ENCODE measurements at places on chromosomes 12 and 14. TPM values are rescaled to one million over a fixed set of nuclear protein-coding genes. Genes with fewer than 3 reads are reported as not detected.

GRCh38 chr14:30389134-30389876, 169.7 kb upstream of the G2E3 start:
- peak; percentile 17 for DNase-seq

- no peak for DNase-seq
Observed at GRCh38 chr12:74885775-74886174, 323.9 kb downstream of the KCNC2 start.

Gene HOXC5
- total RNA-seq: not detected

DNA sequence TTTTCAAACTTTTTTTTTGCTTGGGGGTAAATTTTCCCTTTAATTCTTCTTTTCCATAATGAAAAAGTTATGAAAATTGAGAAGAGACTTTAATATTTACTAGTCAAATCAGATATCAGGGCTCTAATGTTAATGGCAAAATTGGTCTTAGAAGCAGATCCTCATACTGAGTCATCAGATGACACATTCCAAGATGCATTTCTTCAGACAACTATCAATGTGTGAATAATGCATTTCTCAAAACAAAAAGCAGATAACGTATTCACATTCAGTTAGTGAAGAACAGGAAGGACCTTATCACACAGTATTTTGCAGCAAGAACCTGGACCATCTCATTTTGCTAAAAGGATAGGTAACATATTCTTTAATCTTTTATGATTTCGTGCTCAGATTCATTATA, 130.7 kb downstream of the GPHN start:
- no peak for DNase-seq

Gene AGAP2
- 0.99 TPM for total RNA-seq

Gene MYRFL
- total RNA-seq: not detected

DNA sequence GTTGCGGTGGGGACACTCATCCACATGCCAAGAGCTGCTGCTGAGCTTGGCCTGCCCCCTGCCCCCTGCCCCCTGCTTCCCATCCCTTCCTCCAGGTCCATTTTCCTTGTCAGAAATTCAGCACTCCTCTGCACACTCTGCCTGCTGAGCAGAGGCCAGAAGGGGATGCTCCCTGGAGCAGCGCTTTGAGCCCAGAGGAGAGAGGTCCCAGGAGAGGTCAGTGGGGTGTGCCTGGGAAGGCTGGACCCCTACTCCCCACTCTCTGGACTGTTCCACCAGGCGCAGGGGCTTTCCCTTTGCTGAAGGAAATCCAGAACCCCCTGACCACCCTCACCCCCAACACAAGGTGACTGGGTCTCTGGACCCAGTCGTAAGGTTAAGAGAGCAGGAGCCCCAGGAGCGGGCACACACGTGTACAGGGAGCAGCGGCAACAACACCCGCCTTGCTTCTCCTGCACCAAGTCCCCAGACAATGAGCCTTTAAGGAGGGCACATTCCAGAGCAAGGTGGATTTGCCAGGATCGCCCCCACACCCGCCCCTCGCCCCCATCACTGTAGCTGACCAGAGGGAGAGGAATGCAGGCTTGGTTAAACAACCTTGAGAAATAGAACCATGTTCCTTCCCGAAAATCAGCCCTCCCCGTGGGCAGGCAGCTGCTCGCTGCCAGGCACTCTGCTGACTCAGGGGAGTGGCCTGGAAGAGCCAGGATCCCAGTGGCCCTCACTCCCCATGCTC, 30.7 kb downstream of the ISCA2 start:
- DNase-seq: no peak

GRCh38 chr12:82698708-82699564, 12.2 kb downstream of the TMTC2 start:
- DNase-seq: no peak

DNA sequence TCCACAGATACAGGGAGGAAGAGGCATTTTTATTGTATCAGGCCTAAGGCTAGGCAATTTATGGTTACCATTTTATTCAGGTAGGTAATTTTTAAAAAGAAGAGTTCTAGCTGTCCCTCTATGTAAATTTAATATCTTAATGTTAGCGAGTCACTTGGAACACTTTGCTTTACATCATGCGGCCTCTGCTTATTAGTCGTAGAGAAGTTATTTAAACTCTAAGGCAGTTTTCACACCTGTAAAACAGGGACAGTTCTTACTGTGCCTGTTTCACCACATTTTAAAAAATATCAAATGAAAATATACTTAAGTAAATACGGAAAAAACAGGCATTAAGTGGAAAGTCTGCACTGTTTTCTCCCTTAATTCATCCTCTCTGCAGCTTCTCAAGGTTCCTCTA, 71.4 kb upstream of the POC1B start:
- no peak for DNase-seq

DNA sequence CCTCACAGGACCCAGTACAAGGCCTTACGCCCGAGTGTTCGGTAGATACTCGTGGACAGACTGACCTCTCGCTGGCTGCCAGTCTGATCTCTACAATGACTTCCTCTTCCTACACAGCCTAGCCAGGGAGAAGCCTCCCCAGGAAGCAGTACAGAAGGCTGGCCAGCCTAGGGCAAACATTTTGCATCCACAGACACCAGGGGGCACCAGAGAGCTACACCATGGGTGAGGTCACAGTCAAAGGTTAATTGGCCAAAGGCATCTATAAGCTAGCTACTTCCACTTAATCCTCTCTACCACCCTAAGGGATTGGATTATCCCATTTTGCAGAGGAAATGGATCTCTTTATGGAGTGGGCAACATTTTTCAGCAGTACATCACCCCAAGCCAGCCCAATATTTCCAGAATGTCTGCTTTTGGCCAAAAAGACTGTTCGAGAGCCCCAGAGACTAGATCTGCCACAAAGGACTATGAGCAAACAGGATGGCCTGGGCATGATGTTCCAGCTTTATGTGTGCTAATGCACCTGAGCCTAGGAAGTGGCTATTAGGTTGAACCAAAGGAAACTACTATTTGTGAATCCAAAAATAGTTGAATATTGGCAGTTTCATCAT, 14.6 kb upstream of the PNMA1 start:
- DNase-seq: peak; percentile 74

GRCh38 chr12:41380878-41381277, 192.8 kb downstream of the PDZRN4 start:
- no peak for DNase-seq

- DNase-seq: no peak
Observed at GRCh38 chr12:122354958-122355641, 67.4 kb downstream of the CLIP1 start.

GRCh38 chr12:69275471-69275891, 36.1 kb downstream of the CPSF6 start:
- no peak for DNase-seq

DNA sequence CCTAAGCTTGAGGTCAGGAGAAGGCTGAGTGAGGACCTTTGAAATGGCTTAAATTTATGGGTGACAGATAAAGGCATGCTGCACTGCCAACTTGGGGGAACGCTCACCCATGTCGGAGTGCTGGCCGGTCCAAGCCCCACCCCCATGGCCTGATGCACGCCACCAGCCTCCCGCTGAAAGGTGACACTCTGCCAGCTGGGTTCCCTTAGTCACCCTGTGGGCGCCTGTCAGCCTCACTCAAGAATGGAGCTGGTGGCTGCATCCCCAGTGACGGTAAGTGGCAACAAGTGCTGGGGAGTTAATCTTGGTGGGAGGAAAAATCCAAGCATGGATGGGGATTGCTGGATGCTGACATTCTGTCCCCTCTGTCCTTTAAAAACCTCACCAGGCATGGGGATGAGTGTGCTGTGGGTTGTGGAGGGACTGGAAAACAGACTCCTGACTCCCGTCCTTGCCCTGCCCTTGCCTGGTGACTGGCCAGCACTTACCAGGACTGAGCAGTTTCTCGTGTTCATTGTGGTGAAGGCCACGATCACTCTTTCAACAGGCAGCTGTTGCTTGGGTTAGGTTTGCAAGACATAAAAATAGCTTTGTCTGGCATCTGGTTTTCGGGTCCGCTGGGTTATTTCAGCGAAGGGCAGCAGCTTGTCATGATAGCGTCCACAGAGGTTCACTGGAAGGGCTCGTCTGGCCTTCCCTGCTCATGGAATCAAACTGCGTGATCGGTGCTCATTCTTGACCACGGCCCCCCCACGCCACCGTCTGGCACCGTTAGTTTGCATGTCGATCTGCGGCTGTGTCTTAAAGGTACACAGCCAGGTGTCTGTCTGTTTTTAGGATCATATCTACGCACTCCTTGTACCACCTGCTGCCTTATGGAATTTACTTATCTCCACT, 15.0 kb downstream of the ACACB start:
- peak; percentile 44 for DNase-seq

Gene PMEL
- total RNA-seq: 0.87 TPM

- no peak for DNase-seq
Observed at GRCh38 chr14:100568998-100569733, 18.1 kb downstream of the BEGAIN start.

DNA sequence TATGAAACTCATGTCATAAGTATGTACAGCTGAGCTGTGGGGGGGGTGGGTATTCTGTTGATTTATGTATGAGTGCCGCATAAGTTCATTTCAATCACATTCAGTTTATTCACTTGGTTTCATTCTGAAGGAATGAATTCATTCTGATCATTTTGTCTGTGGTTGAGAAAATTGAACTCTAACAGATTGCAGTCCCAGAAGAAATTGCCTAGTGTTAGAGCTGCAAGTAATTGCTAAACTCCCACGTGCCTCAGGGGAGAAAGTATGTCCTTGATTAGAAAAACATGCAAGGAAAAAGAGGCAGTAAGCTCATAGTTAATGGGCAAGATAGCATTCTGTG, 442.4 kb upstream of the MGAT4C start:
- no peak for DNase-seq

Gene CYP46A1
- not detected for total RNA-seq

GRCh38 chr14:57962325-57963035, 96.6 kb upstream of the SLC35F4 start:
- no peak for DNase-seq

Gene HOXC4
- total RNA-seq: 1.9 TPM

GRCh38 chr12:5428332-5429221, 3.3 kb upstream of the NTF3 start:
- DNase-seq: no peak

DNA sequence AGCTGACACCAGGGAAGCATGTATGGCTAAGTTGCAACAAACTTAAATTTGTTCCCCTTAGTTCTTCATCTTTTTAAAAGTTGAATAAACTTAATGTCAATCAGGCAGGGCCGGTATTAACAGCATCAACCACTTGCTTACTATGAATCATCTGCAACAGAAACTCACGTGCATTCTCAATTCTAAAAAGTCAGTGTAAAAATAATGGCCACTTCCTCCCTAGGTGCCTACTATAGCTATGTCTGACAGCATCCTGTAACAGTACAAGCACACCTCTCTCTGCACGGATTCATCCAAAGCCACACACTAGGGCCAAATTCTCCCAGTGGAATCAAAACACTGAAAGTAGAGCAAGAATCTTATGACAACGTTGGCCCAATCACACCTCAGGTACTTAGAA, 48.6 kb downstream of the PPP1R36 start:
- no peak for DNase-seq

DNA sequence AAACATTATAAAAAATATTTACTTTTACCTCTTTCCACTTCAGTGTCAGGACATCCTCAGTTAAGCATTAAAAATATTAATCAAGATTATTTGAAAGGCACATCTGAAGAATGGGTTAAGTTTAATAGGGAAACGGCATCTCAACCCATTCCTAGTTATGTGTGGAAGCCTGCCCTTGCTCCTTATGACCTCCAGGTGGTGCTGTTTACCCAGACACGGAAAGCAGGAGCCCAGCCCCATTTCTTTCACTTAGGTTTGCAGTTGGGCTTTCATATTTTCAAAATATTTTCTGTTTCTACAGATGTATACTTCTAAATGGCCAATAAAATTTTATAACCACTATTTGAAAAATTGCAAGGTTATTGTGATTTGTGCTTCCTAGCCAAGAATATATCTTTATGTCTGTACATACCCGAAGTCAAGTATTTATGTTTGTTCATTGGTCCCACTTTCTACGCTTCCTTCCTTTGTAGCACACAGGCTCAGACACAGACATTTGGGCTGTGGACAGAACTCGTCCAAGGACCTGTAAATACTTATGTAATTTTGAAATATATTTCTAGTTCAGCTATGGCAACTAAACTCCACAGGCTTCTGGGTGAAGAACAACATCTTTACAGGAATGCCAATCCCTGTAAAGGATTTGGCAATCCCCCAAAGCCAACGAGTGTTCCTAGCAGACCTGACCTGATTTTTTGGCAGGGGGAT, 247.1 kb downstream of the AKAP6 start:
- peak; percentile 60 for DNase-seq

- no peak for DNase-seq
Observed at GRCh38 chr12:18467620-18468245, 206.4 kb downstream of the PIK3C2G start.

Gene LRP1-AS
- total RNA-seq: not detected

Gene PLEKHG7
- total RNA-seq: not detected

Gene KRT74
- total RNA-seq: not detected

Gene ENDOU
- not detected for total RNA-seq

DNA sequence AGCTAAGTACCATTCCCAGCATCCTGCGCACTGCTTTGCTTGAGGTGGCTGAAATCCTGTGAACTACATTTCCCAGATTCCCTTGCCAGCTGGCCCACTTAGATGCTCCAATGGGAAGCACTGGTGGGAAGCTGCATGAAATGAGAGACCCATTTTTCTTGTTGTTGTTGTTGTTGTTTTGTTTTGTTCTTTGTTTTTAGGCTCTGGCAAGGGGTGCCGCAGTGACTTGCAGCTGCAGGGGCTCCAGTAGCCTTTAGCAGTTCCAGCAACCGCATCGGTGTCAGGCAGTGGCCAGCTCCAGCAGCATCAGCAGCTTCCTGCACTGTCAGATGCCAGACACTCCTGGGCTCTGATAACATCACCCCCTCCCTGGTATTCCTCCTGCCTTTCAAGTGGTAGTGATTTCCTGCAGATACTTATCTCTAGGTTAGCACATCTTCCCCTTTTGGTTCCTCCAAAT, 8.8 kb upstream of the EGLN3 start:
- DNase-seq: no peak

GRCh38 chr14:38944691-38945090, 158.3 kb downstream of the SEC23A start:
- DNase-seq: no peak

Gene DEGS2
- total RNA-seq: 0.02 TPM

DNA sequence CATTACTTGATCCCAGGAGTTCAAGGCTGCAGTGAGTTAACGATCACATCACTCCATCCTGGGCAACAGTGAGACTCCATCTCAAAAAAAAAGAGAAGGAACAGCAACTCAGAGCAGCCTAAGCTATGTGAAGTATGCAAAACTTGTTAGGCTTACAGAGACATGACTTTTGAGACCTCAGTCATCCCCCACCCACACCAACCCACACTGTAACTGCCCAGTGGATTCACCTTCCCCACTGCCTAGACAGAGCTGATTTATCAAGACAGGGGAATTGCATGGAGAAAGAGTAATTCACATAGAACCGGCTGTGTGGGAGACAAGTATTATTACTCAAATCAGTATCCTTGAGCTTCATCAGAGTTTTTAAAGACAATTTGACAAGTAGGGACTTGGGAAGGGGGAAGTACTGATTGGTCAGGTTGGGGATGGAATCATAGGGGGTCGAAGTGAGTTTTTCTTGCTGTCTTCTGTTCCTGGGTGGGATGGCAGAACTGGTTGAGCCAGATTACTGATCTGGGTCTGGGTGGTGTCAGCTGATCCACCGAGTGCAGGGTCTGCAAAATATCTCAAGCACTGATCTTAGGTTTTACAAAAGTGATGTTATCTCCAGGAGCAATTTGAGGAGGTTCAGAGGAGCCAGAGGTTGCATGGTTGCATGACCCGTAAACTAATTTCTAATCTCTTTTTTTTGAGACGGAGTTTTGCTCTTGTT, 6.2 kb upstream of the WDR89 start:
- DNase-seq: no peak

Data from H4 (cell line).